Fibroblast of skin of left biceps (primary cell): ENCODE measurements at places on chromosomes 11 and 22.

- no peak for DNase-seq
Measured at GRCh38 chr11:64251753-64252002, 348 bp downstream of the PLCB3 start.

GRCh38 chr22:23282089-23282501, 101.8 kb downstream of the BCR start:
- no peak for DNase-seq

GRCh38 chr11:2672553-2673249, 27.1 kb downstream of the KCNQ1OT1 start:
- no peak for DNase-seq

GRCh38 chr11:90849312-90849711, 626.5 kb upstream of the CHORDC1 start:
- DNase-seq = no peak

DNA sequence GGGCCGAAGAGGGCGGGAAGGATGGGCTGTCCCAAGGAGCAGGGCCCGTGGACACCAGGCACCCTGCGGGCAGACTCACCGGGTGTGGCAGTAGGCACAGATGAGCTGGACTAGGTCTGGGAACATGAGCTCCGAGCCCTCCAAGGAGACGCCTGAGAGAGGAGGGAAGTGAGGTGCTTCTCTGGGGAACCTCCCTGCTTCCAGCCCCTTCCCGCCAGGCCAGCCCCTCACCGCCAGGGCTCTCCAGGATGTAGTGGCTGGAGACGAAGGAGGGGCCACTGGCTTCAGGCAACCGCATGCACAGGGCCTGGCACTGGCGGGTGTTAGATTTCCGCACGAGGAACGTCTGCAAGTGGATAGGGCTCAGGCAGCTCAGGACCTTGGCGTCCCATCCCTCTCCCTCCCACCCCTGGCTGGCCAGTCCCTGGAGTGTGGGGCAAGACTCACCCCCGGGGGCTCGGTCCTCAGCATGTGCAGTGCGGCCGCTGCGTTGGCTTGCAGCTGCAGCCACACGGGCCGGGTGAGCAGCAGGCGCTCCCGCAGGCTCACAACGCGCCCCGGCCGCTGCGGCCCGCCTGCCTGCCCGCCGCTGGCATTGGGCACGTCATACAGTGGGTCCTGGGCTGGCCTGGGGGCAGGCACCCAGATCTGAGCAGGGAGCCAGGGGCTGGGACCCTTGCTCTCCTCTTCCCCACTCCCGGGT, 552 bp downstream of the RIN1 start:
- DNase-seq = no peak

DNA sequence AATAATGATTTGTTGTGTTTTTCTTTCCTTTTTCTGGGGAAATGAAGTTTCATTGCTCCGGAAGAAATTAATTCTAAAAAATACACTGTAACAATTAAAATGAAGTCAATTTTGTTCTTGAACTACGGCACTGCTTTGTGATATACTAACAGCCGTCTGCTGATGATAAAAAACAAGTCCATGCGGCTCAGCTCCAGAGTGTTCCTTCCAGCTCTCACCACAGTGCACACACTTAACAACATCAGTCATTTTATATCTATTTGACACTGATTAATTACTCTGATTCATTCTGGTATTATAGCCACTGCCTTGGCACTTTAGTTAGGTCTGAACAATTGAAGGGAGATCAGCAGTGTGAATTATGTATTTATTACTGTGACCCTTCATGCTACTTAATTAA, 97.4 kb upstream of the SLC6A5 start:
- DNase-seq = no peak

DNA sequence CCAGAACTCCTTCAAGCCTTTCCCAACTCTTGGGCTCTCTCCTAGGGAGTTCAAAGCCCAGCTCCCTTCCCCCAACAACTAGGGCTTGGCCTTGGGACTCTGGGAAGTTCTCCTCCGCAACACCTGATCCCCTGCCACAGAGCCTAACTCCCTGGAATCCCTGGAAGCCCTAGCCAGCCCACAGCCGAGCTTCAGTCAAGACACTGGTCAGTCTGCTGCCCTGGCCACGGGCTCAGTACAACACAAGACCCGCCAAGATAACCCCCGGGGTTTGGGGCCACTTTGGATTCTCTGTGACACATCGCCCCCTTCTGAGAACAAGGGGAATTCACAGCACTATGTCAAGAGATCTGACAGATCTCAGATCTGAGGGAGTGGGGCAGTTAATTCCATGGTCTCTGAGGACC, 58.3 kb downstream of the SLC22A12 start:
- no peak for DNase-seq
